ENCODE measurements at places on chromosomes 12 and 14.
A peak's percentile ranks its signal among the peaks of the same experiment; 100 is the strongest.

- DNase-seq = no peak
These were observed 16.6 kb downstream of the ACTR10 start for GRCh38 chr14:58216544-58216943.

DNA sequence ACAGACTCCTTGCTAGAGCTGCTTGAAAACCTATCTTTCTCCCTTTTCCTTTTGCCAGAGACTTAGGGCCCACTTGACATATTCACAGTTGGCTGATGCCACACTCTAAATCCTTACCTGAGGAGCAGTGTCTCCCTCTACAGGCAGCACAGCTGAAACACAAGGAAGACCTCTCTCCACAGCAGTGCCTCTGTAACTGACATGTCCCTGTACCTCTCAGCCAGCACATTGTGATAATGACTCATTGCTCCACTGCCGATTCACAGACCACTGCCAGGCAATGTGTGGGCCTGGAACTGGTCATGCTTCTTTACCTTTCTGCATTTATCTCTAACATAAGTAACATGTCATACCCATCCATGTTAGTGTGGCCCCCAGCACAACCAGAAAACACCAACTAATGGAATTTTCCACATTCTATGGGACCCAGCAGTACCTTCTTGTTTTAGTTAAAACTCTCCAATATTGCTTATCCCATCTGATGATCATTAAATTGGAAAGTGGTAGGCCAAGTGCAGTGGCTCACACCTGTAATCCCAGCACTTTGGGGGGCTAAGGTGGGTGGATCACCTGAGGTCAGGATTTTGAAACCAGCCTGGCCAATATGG, 56.5 kb downstream of the GTF2A1 start:
- peak; percentile 50 for DNase-seq

GRCh38 chr12:52614381-52615207, 3.8 kb downstream of the KRT73 start:
- no peak for DNase-seq

DNA sequence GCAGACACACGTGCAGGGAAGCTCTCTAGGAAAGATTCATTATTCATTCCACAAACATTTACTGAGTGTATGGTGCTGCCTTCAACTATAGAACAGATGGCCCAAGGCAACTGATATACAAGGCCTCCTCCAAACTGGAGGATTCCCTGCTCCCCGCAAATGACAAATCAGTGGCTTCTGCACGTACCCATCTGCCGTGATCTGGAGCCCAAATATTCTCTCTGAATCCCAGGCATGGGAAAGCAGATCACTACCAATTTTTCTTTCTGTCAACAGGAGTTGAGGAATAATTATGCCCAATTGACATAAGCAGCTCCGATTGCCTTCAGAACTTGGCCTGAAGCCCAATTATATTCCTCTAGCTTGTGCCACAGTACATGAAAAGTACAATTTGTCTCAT, 174.2 kb upstream of the CCDC196 start:
- no peak for DNase-seq

GRCh38 chr12:11581179-11581755, 68.2 kb upstream of the ETV6 start:
- DNase-seq = peak; percentile 23

DNA sequence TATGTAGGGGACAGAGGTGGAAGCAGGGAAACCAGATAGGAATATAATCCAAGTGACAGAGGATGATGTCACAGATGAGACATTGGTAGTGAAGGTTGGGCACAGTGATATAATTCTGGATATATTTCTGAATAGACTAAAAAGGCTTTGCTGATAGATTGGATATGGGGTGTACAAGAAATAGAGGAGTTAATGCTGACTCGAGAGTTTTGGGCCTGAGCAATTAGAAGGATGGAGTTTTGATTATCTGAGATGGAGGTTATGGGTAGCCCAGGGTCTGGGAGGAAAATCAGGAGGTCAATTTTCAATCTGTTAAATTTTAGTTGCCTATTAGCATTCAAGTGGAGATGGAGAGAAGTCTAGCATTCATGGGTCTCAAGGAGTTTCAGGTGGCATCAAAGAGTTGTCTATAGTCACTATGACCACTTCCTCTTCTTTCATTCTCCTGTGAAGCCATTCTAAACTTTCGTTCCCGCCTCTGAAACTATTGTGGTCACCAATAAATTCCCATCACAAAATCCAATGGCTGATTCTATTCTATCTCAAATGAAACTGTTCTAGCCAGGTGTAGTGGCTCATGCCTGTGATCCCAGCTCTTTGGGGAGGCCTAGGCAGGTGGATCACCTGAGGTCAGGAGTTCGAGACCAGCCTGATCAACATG, 10.6 kb upstream of the ANO6 start:
- no peak for DNase-seq

DNA sequence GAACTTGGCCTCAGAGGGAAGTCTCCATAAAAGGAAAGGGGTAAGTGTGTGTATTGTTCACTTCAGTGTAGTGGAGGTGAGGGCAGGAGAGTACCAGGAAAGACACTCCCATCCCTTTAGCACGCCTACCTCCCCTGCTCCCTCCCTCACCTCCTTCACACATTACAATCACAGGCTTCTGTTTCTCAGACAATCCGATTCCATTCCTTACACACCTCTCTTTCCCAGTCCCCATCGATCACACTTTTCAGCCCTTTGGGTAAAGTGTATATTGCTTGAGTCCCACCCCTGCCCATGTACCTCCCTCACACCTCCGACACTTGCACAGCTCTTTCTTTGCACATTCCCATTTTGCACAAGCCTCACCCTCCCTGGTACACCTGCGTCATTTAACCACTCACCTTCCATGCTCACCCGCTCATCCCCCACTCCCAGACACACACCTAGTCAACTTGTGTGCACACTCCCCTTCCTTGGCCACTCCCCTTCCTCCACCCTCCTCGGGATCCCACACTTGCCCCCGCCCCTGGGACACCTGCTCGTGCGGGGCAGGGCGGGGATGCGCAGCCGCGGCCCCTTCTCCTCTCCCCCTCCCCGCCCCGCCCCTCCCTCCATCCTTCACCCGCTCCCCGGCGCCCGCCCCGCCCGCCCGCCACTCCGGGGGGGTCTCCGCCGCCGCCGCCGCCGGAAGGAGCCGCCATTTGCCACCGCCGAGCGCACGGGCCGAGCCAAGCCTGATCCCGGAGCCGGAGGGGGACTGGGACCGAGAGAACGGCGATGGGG, at the start of gene MARCHF9:
Gene MARCHF9, plus strand, starts transcription at position 693 of the 783 bp plus-strand sequence. CDS start 426 bp downstream, outside the sequence.
- peak; percentile 86 for DNase-seq

DNA sequence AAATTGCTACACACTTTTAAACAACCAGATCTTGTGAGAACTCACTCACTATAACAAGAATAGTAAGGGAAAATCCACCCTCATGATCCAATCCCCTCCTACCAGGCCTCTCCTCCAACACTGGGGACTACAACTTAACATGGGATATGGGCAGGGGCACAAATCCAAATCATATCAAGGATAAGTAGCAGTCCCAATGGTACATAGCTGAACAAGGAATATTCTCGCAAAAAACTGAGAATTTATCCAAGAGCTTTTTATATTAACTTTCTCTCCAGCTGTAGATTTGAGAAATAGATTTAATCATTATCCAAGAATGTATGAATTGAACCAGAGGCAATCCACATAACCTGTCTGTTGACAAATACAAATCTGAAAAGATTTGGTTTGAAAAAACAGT, 185.2 kb downstream of the TMTC3 start:
- no peak for DNase-seq

- no peak for DNase-seq
These were observed 48.5 kb upstream of the CPM start for GRCh38 chr12:68981516-68981915.

DNA sequence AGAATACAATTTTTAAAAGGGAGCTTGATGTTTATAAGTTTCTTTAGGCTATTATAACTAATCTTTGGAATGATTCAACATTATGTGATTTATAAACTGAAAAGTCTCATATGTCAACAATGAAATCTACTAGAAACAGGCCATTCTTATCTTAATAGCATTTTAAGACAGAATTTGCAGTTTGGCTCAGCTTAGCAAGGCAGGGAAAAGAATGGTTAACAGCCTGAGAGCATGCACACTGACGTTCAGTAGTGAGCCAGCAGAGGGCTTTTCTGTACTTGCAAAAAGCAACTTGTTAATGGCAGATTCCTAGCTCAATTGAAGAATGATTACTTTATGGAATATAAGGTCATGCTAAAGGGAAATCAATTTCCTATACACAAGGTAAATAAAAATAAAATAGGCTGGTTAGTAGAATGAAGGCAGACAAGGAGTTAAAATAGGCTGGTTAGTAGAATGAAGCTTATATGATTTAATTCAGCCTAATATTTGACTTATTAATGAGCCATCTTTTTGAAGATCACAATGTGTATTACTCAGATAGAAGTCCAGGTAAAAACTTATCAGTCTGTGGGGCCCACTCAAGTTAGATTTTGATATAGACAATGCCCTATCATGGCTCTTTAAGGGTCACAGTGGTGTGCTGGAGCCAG, 95.9 kb downstream of the OTOGL start:
- DNase-seq = no peak

GRCh38 chr14:104579507-104579906, at the start of gene C14orf180:
TSS of gene C14orf180 (plus strand) at chr14:104579764. CDS start at chr14:104586431, 6,667 bp downstream.
- no peak for DNase-seq

GRCh38 chr12:117470804-117471203, 109.4 kb upstream of the NOS1 start:
- DNase-seq = no peak

GRCh38 chr14:49622022-49622607, 1.5 kb downstream of the MGAT2 start:
- no peak for DNase-seq

All from stimulated activated CD4-positive, alpha-beta T cell treated with anti-CD3 and anti-CD28 coated beads, Interleukin-12 subunit alpha, Interleukin-12 subunit beta, amount 100 ng/mL, for 24 hours (primary cell).